ENCODE measurements at places on chromosomes 12 and 14.

DNA sequence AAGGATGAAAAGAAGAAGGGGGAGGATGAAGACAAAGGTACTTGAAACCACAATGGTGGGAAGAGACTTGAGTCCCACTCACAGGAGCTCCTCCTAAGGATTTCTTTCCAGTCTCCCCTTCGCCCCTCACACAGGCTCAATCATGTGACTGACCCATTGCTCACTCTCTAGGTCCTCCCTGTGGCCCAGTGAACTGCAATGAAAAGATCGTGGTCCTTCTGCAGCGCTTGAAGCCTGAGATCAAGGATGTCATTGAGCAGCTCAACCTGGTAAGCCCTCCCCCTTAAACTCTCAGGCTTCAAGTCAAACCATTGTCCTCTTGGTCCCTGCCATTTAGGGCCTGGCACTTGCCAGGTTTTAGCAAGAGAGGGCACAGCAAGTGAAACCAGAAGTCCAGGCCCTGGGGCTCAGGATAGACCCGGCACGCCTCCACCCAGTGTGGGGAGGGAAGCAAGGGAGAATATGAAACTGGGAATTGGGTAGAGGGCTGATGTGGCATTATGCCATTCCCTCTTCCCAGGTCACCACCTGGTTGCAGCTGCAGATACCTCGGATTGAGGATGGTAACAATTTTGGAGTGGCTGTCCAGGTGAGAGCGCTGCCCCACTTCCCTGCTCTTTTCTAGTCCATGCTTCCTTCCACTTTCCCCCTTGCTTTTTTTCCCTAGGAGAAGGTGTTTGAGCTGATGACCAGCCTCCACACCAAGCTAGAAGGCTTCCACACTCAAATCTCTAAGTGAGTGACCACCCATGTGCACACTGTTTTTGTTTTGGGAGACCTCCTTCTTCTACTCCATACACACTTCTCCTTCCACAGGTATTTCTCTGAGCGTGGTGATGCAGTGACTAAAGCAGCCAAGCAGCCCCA, 1.8 kb downstream of the PSME1 start:
- DNase-seq, result no peak

DNA sequence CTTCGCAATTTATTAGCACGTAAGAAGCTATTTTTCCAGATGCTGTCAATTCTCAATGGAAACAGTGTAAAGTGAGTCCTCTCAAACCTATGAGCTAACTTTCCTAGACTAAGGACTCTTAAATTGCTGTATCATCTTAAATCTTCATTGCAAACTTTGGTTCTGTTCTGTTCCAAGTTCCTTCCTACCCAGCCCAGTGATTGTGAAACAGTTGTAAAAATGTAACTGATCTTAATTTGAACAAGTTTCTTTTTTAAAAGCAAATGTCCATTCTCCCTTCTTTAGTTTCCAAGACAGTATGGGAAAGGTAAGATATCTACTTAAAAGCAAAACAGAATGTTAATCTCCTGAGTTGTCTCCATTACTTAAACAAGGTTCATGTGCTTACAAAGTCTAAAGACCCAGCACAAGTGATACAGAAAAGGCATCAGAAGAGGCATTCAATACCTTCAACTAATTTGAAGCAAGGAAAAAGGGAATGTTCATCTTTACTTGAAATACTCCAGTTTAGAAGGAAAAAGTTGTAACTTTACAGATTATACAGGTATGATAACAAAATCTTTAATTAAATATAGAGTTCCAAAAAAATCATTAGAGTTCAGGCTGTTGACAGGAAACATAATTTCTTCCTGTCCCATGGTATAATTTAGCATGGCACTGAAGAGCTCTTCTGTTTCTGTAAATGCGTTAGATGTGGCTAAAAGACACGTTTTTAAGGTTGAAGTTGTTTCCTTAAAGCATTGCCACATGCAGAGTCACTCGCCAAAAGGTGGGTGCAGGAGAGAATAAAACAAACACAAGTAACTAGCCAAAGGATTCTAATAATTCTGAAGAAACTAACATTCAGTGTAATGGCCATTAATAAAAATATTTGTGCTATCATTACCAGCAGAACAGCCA, 101.5 kb upstream of the USP15 start:
- DNase-seq, result no peak

GRCh38 chr12:622416-622815, 40.8 kb downstream of the NINJ2 start:
- DNase-seq, result no peak

DNA sequence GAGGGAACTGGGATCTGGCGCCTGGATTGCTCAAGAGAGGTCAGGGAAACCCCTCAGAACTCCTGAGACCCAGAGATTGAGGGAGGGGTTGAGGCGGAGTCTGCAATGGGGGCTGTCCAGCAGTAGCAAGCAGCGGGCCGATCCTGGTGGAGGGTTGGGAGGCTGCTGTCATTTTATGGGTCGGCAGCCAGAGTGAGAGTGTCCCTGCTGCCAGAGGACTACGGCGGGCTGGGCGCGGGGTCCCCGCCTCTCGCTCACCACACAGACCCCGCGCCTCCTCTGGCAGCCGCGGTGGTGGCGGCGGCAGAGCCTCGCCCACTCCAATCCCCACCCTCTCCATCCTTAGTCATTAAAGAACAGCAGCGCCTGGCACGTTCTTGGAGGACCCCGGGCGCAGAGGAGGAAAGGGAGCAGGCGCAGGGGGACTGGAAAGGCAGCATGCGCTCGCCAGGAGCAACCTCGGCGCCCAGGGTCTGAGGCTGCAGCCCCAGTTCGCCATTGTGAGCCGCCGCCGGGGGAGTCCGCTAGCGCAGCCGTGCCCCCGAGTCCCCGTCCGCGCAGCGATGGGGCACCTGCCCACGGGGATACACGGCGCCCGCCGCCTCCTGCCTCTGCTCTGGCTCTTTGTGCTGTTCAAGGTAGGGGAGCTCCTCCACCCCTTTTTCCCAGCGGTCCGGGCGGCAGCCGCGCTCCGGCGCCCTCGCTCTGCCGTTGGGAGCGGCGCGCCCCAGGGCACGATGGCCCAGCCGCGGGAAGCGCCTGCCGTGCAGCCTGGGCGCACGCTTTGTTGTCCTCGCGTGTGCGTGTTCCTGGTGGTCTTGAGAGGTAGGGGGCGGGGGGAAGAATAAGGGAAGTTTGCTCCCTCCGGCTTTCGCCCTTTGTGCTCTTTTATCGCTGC, at the start of gene PTPRO:
Gene PTPRO, plus strand, starts transcription at position 345 of the 898 bp plus-strand sequence.
- DNase-seq, result no peak

- DNase-seq, result no peak
Observed at GRCh38 chr14:36513012-36513420, 7.0 kb downstream of the NKX2-1 start.

GRCh38 chr12:88816201-88816600, 235.9 kb upstream of the KITLG start:
- DNase-seq, result no peak

DNA sequence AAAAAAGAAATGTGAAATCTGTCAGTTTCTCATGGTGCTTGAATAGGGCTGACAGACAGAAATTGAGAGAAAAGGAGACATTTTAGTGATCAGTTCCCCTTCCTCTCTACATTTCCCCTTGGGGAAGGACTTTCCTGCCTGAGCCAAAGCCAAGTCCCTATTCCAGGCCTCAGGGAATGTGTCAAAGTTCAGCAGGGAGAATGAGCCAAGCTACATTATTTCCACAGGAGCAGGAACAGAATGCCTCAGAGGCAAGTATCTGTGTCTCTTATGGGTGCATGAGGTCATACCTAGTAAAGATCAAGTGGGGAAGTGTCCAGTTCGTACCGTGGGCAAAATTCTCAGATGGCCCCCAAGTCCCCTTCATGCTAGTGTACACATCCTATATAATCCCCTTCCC, 68.6 kb downstream of the IQSEC3 start:
- no peak for DNase-seq

DNA sequence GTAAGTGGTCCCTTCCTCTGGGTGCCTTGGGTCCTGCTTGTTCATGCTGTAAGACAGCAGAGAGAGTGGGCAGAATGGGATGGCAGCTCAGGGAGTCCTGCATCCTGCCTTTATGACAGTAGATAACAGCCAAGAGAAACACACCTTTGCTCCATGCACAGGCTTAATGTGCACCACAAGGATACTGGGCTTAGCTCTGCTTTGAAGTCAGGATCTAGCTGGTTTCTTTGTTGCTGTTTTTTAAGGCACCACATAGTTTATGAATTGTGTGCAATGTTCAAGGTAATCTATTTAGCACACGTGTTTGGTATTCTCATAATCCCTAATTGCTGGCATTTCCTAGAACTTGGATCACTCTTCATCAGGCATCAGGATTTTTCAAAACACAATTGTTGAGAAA, 239.5 kb upstream of the DCN start:
- DNase-seq, result no peak

GRCh38 chr12:89414851-89415250, 62.5 kb upstream of the DUSP6 start:
- no peak for DNase-seq

DNA sequence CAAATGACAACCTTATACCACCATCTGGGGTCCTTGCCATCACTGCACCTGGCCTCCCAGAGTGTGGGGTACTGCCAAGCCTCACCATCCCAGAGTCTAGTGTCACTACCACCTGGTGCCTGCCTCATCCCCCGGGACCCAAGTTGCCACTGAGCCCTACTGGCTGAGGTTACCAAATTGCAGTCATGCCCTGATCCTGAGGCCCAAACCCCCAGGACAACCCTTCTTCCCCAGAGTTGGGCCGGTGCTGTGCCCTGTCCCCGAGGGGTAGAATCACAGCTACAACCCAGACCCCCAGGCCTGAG, 8.4 kb upstream of the SFSWAP start:
- DNase-seq, result no peak

GRCh38 chr12:49534731-49535278, 4.0 kb upstream of the KCNH3 start:
- no peak for DNase-seq

DNA sequence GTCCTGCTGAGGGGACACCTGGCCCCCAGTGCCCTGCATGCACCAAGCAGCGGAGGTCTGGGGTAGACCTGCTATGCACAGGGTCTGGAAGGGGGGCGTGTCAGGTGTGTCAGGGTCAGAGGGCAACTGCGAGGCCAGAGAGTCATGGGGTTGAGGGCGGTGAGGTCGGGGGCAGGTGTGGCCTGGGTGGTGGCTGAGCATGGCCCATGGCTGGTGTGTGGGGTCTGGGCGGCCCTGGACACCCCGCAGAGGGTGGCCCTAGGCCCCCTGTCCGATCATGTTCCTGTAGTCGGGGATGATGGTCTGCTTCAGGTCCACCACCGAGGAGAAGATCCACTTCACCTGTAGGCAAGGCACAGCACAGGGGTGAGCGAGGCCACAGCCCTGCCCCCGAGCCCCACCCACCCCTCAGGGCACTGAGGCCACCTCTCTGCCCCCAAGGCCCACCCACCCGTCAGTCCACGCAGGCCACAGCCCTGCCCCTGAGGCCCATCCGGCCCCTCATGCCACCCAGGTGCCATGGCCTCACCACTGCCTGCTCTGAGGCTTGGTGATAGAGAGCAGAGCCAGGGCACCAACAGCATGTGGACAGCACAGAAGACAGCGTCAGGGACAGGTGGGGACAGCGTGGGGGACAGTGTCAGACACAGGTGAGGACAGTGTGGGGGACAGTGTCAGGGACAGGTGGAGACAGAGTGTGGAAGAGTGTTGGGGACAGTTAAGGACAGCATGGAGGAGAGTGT, 211.3 kb downstream of the TMEM121 start:
- DNase-seq, result no peak

DNA sequence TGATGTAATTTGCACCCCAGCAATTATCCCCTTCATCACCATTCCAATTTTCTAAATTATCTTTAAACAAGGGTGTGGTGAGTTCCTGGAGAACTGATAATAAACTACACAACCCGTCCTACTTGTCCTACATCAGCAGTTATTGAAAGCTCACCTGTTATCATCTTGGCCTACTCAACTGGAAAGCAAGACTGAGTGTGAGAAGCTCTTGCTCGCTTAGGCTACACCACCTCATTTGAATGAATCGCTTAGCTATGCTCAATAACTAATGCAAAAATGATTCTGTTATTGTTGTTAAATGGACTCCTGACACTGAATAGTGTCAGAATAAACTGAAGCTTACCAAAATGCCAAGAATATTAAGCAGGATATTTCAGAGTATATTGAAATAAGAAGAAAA, 115.4 kb upstream of the BTG1 start:
- no peak for DNase-seq

DNA sequence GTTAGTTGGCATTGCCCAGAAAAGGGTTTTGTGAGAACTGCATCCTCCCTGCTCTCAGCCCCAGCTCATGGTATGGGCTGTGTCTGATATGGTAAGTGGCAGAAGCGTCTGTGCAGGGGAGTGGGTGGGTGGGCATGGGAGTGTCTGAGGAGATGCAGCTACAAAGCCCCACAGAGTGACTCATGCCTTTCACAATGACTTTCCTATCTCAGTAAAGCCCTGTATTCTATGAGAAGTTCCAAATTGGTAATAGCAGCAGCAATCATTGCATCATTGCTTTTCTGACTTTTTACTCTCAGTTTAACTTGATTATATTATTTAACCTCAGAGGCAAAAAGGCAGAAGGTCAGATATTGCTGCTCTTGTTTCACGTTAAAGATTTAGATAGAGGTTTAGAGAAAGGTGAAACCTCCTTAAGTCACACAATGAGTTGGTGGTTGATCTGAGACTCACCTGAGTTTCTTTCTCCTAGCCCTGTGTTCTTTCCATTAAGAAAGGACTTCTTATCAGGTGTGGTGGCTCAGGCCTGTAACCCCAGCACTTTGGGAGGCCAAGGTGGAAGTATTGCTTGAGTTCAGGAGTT, 171.7 kb downstream of the SLC5A8 start:
- DNase-seq, result no peak

DNA sequence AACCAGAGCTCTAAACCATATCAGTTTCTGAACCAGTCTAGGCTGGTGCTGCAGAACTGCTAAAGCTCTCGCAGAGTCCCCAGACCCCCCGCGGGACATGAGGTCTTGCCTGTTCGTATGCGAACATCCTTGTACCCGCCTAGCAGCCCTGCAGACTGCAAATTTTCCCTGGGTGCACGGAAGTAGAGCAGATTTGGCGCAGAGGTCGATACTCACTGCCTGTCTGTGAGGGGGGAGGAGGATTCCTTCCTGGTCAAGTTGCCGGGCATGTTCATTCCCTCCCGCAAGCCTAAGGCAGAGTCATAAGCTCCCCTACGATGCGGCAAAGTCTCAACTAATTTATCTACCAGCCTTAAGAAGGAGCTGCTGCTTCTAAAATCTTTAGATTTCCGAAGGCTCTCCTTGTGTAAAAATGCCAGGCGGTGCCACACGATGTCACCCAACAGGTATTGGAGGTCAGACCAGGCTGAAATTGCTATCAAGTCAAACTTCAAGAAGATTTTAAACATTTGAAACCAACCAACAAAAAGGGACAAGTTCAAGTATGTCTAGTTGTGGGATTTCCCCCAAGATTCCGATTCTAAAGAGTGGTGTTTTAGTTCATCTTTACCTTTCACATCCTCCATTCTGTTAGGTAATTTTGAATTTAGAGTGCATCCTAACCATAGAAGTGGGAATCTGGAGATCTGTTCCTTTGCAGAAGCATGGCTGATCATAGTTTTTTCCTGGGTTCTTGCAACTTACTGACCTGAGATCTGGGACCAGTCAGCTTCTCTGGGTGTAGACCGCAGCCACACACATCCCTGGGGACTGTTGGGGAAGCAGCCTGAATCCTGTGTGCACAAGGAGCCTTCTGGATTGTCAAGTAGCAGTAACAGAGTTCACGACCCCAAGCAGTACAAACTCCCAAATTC, 1.6 kb upstream of the PAX9 start:
- DNase-seq, result no peak

Measured in stimulated activated CD4-positive, alpha-beta T cell treated with anti-CD3 and anti-CD28 coated beads, TNF-alpha, amount 100 ng/mL, for 48 hours (primary cell).